ENCODE measurements at places on chromosomes 3 and 15.

DNA sequence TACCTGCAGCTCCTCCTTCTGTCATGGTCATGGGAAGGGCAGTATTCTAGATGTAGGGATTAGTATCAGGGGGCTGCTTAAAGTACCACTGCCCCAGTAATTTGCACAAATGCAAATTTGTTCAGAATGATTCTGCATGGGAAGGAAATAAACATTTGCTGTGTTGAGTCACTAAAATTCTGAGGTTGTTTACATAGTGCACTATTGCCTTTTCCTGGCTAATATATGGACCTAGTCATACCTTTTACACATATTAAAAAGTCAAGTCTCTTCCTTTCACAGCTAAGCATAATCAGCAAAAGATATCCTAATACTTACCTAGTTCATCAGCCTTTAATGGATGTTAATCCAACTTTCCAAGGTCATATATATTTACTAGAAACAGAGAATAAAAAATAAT lies 746.4 kb upstream of the NR2F2 start:
- no peak for DNase-seq

- no peak for DNase-seq
Measured at GRCh38 chr3:48535578-48535977, 21.0 kb downstream of the PFKFB4 start.

DNA sequence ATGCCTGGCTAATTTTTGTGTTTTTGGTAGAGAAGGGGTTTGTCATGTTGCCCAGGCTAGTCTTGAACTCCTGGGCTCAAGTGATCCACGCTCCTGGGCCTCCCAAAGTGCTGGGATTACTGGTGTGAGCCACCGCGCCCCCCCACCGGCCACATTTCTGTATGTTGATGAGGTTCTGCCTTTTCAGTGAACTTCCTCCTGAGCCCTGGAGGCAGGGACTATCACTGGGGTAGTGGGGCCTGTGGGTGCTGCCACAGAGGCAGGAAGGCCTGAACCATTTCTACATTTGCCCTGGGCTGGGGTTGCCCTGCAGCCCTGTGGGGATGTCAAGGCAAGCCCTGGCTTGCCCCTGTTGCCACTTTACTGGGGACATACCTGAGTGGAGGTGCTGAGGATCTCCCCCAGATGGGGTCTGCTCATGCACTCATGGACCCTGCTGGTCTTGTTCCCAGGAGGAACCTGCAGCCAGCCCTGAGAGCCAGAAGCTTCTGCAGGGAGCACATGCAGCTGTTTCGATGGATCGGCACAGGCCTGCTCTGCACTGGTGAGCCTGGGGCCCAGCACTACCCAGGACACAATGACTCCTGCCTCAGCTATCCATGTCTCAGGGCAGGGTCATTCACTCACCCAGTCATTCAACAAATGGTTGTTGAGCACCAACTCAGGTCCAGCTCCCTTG lies 5.7 kb downstream of the SLC28A1 start:
- DNase-seq, result no peak

GRCh38 chr3:64608741-64609140 lies 79.1 kb downstream of the ADAMTS9 start:
- no peak for DNase-seq

DNA sequence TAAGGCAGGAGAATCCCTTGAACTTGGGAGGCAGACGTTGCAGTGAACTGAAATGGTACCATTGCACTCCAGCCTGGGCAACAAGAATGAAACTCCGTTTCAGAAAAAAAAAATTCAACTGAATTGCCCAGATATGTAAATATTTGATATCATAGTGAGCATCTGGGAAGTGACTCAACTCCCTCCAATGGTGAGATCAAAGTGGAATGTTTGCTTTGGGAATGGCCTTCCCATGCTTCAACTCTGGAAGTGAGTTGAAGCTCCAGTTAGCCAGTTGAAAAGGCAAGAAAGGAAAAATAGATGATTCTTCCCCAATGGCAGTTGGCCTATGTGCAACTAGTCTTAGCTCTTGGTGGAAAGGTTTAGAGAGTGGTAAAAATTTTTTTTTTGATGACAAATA lies 131.6 kb upstream of the CMC1 start:
- no peak for DNase-seq

GRCh38 chr3:126562737-126563276 lies 4.1 kb upstream of the C3orf22 start:
- DNase-seq, result no peak

DNA sequence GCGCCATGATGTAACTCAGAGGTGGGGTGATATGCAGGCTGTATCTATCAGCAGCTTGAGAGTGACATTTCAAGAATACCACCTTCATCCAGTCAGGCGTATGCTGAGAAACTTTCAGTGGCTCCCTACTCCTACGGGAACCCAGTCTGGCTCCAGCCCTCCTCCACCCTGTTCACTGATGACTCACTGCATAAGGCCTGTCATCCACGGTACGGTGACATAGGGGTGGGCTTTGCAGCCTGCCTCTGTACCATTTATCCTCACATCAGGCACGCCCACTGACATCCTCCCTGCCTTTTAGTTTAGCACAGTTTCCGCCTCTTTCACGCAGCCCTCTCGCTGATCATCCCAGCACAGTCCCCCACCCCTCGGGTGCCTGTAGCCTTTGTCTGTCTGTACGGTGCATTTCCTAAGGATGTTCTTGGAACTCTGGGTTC lies 11.7 kb downstream of the PXYLP1 start:
- DNase-seq, result no peak

DNA sequence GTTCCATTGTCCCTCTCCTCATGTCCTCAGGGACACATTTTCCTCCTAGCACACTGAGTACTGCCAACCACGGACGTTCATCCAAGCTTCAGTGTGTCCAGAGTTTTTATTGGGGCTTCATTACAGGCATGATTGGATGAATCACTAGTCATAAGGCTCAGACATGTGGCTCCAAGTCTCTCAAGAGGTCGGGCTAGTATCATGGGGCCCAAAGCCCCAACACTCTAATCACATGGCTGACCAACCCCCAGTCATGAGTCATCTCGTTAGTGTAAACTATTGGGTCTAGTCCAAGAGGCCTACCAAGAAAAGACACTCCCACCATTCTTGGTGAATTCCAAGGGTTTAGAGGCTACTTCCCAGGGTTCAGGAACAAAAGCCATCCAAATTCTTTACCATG lies 4.4 kb downstream of the TERC start:
- DNase-seq, result peak; percentile 27

DNA sequence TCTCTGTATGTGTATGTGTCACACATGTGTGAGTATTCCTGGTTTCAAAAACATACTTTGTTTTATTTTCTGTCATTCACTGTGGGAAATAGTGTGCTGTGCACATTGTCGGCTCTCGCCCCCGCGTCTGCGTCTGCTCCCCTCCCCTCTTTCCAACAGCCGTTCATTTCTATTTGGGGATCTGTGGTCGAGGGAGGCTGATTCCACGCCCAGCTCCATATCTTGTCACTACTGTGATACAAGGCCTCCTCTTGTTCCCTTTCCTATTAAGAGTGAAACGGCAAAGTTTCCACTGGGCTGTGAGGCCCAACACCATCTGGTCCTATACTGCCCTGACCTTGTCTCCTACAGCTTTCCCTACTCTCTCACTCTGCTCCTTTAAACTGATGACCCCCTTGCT lies 172.5 kb upstream of the LRIG1 start:
- DNase-seq, result no peak

GRCh38 chr3:187870360-187871203 lies 125.3 kb upstream of the BCL6 start:
- DNase-seq, result no peak

- no peak for DNase-seq
Measured at GRCh38 chr3:80549173-80549572, 781.4 kb upstream of the ROBO1 start.

Measured in dermis blood vessel endothelial cell (primary cell).